ENCODE measurements at places on chromosomes 1 and 21. TPM values are rescaled to one million over a fixed set of nuclear protein-coding genes. Genes with fewer than 3 reads are reported as not detected.

The ANXA9 gene
- total RNA-seq: not detected

DNA sequence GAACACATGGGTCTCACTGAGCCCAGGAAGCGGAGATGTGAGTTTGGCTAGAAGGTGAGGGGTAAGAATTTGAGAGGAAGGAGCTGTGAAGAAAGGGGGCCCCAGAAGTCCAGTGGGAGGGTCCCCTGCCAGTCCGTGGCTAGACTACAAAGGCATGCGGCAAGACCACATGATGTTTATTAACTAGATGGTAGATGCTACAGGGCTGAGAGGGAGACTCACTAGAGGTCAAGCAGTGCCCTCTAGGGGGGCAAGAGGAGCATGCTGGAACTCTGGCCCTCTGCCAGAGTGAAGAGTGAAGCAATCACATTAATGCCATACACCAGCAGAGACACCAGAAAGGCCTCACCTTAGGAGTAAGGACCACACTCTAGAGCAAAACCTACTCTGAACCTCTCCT lies 12.2 kb downstream of the KIAA0319L start:
- DNase-seq: peak; percentile 76

DNA sequence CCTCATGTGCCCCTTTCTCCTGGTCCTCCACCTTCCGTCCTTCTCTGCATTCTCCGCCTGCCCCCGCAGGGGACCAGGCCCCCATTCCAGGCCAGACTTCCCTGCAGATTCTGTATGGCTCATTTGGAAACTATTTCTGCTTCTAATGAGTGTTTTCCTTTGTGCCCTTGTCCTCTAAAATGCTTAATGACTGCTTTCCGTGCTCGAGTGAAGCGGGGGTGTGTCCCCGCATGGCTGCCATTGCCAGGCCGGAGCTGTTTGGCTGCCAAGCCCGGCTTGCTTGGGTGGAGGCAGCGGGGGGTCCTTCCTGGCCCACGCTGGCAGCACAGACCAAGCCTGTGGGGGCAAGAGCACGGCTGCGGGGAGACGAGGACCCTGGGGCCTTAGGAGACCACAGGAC lies 299.3 kb upstream of the VAMP3 start:
- DNase-seq: no peak

DNA sequence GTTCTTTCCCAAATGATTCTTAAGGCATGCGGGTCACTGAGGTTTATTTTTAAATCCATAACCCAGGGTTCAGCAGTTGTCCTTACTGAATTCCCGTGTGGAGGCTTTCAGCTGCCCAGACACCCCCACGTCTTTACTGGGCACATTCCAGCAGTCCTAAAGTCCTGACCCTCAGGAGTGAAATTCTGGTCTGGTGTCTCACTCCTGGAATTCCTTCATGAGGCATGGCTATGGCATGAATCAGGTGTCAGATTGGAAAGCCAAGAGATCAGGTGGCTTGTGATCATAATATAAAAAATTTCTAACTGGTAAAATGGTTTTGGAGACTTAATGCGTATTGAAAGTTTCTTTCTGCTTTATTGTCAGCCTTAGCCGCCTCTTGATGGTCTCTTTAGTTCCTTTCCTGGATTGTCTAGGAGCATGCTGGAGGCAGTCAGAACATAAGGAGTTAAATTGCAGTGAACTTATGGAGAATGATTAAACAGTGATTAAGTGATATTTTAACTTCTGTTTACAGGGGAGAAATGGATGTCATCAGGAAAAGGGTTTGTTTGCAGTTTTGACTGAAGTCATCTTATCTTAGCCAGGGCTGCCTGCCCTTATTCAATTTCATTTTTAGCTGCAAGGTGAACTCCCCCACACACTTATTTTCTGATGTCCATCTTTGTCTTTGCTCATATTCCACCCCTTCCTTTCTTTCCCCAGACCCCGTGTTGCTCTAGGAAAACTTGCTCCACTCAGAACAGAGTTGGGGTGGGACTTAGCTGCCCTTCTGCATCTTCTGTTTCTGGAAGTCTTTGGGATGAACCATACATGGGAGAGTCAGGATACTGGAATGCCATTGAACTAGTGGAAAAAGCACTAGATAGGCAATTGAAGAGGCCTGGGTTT lies 25.7 kb upstream of the MACF1 start:
- no peak for DNase-seq

The ADORA1 gene
- not detected for total RNA-seq

GRCh38 chr1:109527098-109527811 lies 12.4 kb upstream of the GPR61 start:
- no peak for DNase-seq

The PTGER3 gene
- not detected for total RNA-seq

The KCNN3 gene
- total RNA-seq: 0.11 TPM

DNA sequence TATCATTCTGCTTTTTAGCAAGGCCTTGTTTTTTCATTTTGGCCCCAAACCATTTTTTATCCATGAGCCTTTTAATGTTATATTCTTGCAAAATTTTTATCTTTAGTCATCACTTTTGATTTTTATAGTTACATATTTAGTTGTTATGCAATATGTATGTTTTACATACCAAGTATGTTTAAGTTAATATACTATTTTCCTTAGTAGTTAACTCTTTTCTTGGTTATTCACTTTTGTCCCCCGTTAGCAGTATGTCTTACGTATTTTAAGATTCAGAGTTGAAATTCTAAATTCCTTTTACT lies 44.5 kb downstream of the MAGI3 start:
- DNase-seq: no peak

The TRPM2 gene
- 3.7 TPM for total RNA-seq

The UBE2U gene
- not detected for total RNA-seq

GRCh38 chr21:16865632-16866031 lies 647.2 kb upstream of the CXADR start:
- no peak for DNase-seq

The TATDN3 gene
- total RNA-seq: 17.4 TPM

- no peak for DNase-seq
Measured at GRCh38 chr1:68144856-68145255, 87.5 kb downstream of the WLS start.

DNA sequence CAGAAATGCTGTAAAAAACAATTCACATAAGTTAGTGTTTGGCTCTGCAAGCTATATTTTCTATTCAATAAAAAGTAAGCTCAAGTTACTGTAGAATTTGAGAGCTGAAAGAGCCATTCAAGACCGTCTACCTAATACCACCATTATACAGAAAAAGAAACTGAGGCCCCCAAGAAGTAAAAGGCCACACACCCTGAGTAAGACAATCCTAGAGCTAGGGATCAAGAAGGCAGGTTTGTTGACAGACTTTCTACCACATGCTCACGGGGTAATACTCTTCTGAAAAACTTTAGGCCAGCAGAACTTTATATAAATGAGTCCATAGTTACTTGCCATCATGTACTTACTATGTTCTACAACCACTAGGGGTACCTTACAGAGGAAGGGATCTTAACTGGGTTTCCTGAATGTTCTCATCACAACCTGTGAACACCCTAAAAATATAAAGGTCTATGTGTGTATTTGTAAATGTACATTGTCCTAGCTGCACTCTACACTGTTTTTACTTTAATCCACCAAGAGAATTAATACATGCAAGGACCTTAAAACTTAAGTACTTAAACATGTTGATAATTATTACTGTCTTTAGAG lies 2.7 kb downstream of the PSMG1 start:
- DNase-seq: no peak

GRCh38 chr1:147654511-147654910 lies 15.8 kb downstream of the ACP6 start:
- DNase-seq: no peak

GRCh38 chr1:210883821-210884220 lies 250.1 kb downstream of the KCNH1 start:
- DNase-seq: no peak

The CLK2 gene
- total RNA-seq: 80.6 TPM

The ACTA1 gene
- not detected for total RNA-seq

DNA sequence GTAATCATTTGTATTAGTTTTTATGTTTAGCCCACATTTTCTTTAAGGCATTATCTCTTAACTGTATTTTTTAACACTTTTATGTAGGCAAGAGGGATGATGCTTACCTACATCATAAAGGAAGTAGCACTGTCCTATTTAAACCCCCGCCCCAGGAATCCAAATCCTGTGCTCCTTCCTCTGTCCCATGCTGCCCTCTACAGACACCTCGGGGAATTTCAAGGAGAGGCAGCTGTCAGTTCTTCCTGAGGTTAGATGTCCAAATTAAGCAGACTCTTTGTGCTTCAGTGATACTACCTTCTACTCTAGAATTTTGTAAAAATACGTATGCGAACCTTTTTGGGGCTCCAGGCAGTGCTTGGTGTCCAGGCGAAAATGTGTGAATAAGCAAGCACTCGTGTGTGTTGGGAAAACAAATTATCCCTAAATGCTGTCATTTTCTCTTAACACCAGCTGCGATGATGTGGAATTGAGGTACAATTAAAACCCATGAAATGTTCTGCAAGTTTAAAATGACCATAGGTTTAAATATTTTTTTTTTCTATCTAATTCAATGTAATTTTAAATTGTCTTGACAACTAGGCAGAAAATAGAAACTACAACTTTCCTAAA lies 19.2 kb downstream of the CRCT1 start:
- DNase-seq: peak; percentile 57

- no peak for DNase-seq
Measured at GRCh38 chr1:216210081-216210480, 213.2 kb downstream of the USH2A start.

DNA sequence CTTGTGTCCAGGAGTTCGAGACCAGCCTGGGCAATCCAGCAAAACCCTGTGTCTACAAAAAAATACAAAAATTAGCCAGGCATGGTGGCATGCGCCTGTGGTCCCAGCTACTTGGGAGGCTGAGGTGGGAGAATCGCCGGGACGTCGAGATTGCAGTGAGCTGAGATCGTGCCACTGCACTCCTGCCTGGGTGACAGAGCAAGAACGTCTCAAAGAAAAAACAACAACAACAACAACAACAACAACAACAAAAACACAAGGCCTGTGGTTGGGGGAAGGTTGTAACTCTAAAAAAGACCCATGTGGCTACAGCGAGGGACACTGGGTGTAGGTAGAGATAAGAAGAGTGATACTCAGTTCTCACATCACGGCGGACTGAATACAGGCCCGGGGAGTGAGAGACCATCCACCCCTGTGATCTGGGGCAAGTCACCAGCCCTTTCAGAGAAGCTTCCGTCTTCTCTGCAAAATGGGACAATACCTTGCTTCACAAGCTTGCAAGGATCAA lies 848 bp upstream of the CDC42 start:
- no peak for DNase-seq

The DCDC2B gene
- total RNA-seq: not detected

The ST6GALNAC3 gene
- 2.9 TPM for total RNA-seq

The LINGO4 gene
- total RNA-seq: not detected

The OLIG2 gene
- not detected for total RNA-seq

The GJB4 gene
- total RNA-seq: not detected

DNA sequence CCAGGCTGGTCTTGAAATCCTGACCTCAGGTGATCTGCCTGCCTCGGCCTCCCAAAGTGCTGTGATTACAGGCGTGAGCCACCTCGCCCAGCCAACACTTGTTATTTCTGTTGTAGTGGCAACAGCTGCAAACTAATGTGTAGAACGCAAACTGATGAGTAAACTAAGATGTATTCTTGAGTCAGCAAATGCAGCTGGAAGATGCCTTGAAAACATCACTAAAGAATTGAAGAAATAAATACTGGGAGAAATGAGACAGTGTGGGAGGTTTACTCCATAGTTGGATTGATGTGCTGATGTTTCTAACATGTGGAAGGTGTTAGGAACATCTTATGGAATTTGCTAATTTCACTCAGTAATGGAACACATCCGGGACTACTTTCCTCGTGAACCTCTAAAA lies 61.3 kb upstream of the KCNE2 start:
- DNase-seq: no peak

- no peak for DNase-seq
Measured at GRCh38 chr1:15344800-15345704, 64.6 kb upstream of the EFHD2 start.

GRCh38 chr1:111647736-111648135 lies 28.1 kb downstream of the RAP1A start:
- no peak for DNase-seq

GRCh38 chr1:66370462-66370971 lies 163.4 kb upstream of the SGIP1 start:
- no peak for DNase-seq

The LCA5L gene
- not detected for total RNA-seq

GRCh38 chr1:100791586-100791985 lies 72.0 kb downstream of the VCAM1 start:
- DNase-seq: no peak

DNA sequence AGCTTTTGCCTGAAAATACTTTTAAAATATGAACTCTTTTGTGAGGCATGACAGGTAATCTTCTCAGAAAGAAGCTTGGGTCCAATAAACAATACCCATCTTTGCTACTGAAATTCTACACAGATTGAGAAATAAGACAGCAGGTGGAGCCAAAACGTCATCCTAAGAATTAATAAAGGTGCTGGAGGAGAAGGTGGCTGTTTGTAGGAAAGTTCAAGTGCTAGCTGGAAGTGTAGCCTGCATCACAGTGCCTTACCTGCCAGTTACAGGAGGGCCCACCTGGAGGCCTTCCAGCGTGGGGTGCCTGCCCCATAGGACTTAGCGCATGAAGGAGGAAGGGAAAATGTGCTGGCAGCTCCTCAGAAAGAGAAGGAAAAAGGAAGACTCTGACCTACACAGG lies 93.7 kb downstream of the TTC3 start:
- no peak for DNase-seq

GRCh38 chr1:169586395-169587255 lies at the start of gene F5:
Gene F5 (minus strand): TSS chr1:169586481. CDS start chr1:169586386, 95 bp downstream.
- peak; percentile 90 for DNase-seq

- no peak for DNase-seq
Measured at GRCh38 chr1:64687725-64688327, 57.0 kb upstream of the RAVER2 start.

DNA sequence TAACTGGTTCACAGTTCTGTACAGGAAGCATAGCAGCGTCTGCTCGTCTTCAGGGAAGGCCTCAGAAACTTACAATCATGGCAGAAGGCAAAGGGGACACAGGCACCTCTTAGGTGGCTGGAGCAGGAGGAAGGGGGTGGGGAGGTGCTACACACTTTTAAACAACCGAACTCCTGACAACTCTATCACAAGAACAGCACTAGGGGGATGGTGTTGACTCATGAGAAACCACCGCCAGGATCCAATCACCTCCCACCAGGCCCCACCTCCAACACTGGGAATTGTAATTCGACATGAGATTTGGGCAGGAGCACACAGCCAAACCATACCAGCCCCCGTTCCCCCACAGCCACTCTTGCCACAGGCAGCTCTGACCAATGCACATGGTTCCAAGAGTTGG lies 306.3 kb upstream of the POU3F1 start:
- DNase-seq: no peak

DNA sequence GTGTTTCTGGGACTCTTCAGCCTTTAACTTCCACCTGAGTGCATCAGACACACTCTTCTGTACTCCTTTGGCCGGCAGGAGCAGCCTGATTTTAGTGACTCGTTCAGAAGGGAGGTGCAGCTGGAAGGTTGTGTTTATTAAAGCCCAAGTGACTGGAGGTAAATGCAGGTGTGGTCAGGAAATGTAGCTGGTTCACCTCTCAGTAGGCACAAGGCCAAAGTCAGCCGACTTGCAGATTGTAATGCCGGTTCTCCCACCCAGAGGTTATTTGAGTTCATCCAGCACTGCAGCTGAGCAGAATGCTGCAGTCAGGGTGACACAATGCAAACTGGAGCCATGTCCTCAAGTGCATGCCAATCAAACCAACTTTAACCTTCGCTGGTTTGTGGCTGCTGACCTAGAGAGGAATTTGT lies 91.5 kb downstream of the SPATA46 start:
- no peak for DNase-seq
